ENCODE measurements at places on chromosomes 2 and 18. TPM values are rescaled to one million over a fixed set of nuclear protein-coding genes. Genes with fewer than 3 reads are reported as not detected.
A peak's percentile ranks its signal among the peaks of the same experiment; 100 is the strongest.

- DNase-seq = no peak
These were observed 1.5 kb upstream of the SLC35G4 start for GRCh38 chr18:11607906-11608305.

DNA sequence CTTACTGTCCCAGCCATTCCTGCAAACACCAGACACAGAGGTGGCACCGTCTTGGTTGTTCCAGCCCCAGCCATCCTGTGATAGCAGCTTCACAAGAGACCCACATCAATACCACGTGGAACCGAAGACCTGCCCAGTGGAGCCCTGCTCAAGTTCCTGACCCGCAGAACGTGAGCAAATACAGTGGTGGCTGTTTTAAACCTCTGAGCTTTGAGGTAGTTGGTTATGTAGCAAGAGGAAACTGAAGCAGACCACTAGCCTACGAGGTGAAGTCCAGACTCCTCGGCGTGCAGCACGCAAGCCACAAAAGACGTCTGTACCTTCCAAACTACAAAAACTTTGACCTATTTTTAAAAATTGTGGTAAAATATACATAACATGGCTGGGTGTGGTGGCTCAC lies 96.1 kb upstream of the ODC1 start:
- DNase-seq = no peak

- DNase-seq = no peak
These were observed 61.5 kb downstream of the STPG4 start for GRCh38 chr2:47093626-47094025.

Gene BMP10
- not detected for total RNA-seq

DNA sequence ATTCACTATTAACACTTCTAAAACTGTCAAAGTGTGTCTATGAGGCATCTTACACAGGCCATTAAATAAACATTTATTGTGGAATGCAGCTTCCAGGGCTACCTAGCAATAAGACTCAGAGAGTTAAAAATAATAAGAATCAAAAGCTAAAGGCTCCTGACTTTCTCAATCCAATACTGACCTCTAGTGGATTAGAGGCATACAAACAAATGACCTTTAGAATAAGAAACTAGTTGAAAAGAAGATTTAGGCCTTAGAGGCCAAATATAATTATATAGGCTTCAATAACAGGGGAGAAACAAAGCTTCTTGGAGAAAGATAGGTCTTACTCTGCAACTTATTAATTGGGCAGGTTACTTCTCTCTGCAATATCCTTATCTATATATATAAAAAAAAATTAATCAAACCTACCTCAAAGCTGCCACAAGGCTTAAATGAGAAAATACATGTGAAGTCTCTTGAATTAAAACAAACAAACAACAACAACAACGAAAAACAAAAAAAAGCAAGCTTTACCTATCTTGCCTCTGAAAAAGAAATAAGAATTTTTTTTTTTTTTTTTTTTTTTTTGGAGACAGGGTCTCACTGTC lies 246.1 kb downstream of the EXOC6B start:
- no peak for DNase-seq

Gene GORASP2
- 64.9 TPM for total RNA-seq

DNA sequence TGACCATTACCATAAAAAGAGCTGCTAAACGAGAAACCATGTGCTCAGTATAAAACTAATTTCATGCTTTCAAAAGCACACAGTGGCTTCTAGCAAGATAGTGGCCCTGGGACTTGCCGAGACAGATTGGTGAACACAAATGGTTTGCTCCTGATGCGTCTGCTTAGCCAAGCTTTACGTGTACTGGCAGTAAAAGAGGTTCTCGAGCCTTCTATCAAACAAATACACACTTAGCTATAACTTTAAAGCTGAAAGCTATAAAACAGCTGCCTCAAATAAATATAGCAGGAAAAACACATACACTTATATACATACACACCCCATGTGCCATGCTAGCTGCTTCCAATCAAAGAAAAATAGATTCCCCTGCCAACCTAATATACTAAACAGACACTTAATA lies 117.0 kb downstream of the ZNF385B start:
- DNase-seq = no peak

DNA sequence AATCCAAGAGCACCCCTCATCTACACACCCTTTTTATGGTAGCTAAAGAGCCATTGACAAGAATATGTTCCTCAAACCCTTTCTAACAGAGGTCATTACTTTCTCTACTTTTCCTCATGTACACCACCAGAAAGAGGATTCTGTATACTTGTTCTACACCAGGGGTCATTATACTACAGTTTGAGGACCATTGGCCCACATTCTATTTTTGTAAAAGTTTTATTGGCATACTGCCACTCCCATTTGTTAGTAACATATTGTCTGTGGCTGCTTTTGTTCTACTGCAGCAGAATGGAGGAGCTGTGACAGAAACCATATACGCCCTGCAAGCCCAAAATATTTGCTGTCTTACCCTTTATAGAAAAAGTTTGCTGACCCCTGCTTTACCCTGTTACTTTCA lies 14.3 kb downstream of the HTR2B start:
- DNase-seq = no peak

Gene CNGA3
- not detected for total RNA-seq

GRCh38 chr2:222424729-222425671 lies 657 bp downstream of the SGPP2 start:
- DNase-seq = no peak

- no peak for DNase-seq
These were observed 9.6 kb downstream of the PTPRM start for GRCh38 chr18:7576685-7577084.

DNA sequence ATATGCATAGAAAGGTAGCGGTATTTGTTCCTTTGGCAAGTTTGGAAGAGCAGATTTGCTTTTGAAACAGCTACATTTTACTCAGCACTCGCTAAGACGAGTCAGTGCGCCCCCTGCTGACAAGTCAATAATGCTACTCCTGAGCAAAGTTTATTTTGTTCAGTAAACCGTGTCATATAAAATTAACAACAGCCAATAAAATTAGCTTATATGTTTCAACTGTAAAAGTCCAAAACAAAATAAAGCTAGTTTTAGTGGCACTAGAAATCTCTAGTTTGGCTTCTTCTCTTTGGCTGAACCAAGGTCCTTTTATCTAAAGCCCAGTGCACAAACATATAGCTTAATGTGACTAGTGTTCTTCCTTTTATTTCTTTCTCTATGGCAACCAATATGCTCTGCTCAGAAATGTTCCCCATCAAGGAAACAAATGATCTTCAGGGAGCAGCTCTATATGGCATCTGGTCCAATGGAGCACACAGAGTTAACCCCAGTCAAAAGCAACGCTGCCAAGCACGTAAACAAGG lies 4.2 kb upstream of the POU3F3 start:
- no peak for DNase-seq

- no peak for DNase-seq
These were observed 37.5 kb upstream of the SESTD1 start for GRCh38 chr2:179302149-179302548.

- DNase-seq = no peak
These were observed 212.3 kb downstream of the SNTG2 start for GRCh38 chr2:1162768-1163584.

DNA sequence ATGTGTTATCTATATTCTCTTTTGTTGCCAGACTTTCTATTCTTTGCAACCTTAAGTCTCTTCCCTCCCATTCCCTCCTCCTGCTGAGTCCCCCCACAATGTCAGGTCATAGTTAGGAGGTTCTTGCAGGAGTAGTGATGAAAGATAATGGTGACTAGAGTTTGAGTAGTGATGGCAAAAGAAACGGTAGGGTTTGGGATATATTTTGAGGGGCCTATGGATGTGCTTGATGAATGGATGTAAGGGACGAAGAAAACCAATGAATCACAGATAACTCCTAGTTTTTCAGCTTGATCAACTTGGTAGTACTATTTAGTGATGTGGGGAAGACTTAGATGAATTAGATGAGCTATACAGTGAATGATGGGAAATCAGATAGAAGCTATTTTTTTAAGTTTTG lies 21.0 kb downstream of the EML4 start:
- DNase-seq = no peak

DNA sequence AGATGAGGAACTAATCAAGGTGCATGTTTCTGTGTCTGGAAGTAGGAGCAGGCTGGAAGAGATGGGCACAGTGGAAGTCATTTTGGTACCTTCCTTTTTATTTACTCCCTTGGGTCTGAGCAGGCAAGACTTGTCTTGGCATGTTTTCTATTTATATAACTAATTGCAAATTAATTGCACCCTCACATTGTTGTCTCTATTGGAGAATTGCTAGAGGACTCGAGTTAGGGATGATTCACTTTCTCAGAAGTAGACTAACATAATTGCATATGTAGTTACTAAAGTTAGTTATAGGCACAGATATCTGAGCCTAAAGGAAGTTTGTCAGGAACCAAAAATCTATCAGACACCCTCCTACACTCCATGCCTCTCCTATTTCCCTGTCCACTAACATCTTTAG lies 92.8 kb upstream of the NRP2 start:
- DNase-seq = no peak

DNA sequence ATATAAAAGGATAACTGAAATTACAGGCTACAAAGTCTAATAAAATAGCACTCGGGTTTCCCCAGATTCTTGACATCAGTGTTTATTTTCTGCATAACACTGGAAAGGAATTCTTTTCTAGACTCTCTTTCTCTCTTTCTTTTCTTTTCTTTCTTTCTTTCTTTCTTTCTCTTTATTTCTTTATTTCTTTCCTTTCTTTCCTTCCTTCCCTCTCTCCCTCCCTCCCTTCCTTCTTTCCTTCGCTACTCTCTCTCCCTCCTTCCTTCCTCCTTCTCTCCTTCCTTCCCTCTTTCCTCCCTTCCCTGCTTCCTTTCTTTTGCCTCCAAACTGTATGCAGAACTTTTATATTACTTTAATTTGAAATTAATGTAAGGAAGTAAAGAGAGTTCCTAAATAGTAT lies 64.5 kb upstream of the GPR45 start:
- DNase-seq = no peak

Gene HNMT
- not detected for total RNA-seq

DNA sequence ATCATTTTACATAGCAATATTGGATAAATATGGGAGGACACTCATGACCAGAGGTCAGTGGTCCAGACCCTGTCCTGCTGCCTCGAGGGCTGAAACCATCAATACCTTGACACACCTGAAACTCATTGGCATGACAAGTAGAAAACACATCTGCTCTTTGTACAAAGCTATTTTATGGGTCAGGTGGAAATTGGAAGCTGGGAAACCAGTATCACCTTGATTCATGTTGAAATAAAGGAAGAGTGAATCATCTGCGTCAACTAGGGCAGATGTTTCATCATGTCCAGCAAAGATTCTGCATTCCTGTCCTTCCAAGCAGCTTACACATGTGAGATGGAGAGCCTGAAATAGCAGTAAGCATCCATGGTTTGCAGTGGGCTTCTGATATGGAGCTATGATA lies 80.0 kb upstream of the ERBB4 start:
- DNase-seq = no peak

DNA sequence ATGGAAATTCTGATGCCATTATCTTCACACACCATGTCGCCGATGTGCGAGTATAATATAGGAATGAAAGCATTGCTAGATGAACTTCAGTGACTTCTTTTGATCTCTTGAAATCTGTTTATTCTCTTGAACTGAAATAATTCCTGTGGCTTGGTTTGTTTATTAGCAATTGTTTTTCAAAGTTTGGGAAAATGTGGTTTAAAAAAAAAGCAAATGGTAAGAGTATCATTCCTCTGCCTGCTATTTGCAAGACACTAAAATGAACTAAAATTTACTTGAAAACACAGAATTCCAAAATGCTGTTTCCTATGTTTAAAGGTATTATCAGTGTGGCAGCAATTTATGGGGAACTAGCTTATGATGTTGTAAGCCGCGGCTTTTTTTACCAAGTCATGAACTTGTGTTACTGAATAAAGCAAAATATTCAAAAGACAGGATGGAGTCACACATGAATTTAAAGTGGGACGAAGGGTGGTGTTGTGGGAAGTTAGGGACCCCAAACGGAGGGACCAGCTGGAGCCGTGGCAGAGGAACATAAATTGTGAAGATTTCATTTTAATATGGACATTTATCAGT lies 96.4 kb downstream of the COLEC12 start:
- no peak for DNase-seq

Gene FN1
- 0.62 TPM for total RNA-seq

- DNase-seq = no peak
These were observed 204.6 kb downstream of the RND3 start for GRCh38 chr2:150282771-150283371.

- DNase-seq = no peak
These were observed 1.4 kb downstream of the SCYGR3 start for GRCh38 chr2:227613272-227613660.

GRCh38 chr2:99868260-99868659 lies 274.1 kb downstream of the AFF3 start:
- no peak for DNase-seq

GRCh38 chr2:196217116-196217515 lies 45.7 kb upstream of the STK17B start:
- no peak for DNase-seq

GRCh38 chr2:47503481-47504070 lies 100.6 kb downstream of the MSH2 start:
- DNase-seq = no peak

DNA sequence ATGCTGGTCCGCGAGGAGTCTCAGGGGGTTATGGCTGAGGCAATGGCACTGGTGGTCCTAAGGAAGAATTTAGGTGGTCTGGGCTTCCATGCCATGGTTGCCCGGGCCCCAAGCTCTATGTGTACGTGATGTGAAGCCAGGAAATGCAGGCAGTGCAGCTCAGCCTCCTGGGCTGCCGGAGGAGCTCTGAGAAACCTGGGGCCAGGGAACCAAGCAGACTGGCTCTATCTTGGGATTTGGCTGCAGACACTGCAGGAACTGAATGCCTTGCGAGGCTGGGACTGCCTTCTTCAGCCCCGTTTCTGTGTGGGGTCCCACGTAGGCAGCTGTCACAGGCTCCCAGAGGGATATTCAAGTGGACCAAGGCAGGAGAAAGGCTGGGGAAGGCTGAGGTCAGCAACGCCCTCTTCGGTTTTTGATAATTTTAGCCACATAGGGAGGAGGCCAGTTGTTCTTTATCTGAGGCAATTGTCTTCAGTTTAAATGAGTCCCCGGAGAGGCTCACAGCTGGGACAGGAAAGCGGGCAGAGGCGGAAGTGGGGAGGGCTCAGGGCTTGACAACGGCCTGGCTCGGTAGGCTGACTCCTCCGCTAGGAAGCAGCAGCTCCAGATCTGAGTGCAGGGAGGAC lies 77.7 kb downstream of the RHOB start:
- no peak for DNase-seq

- no peak for DNase-seq
These were observed 759.5 kb downstream of the RNF144A start for GRCh38 chr2:7676714-7677113.

DNA sequence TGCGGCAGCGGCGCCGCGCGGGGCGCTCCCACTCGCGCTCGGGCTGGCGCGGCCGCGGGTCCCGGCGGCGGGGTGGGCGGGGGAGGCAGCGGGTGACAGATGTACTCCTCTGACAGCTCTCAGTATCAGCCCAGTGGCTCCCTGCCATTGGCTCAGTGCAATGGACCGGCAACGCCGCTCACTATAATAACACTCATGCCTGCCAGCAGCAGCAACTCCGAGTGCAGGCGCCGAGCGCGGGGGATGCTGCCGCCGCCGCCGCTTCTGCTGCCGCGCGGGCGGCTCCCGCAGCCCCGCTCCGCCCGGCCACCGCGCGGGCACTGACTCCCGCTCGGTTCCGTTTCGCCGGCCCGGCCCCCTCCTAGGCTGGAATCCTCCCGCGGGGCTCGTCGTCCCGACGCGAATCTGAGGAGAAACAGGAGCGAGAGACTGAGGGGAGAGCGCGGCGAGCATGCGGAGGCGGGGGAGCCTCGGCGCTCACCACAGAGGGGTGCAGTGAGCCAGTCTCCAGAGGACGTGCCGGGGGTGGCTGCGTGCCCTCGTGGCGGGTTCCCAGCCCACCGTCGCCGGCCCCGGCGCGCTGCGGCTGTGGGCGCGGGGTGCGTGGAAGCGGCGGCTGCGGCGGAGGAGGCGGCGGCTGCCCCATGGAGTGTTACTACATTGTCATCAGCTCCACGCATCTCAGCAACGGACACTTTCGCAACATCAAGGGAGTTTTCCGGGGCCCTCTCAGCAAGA lies at the start of gene ZNF804A:
Gene ZNF804A, plus strand, starts transcription at position 214 of the 738 bp plus-strand sequence. Its CDS starts 431 bp downstream, at position 645.
- DNase-seq = peak; percentile 9
